ENCODE measurements at places on chromosomes 4 and X.

DNA sequence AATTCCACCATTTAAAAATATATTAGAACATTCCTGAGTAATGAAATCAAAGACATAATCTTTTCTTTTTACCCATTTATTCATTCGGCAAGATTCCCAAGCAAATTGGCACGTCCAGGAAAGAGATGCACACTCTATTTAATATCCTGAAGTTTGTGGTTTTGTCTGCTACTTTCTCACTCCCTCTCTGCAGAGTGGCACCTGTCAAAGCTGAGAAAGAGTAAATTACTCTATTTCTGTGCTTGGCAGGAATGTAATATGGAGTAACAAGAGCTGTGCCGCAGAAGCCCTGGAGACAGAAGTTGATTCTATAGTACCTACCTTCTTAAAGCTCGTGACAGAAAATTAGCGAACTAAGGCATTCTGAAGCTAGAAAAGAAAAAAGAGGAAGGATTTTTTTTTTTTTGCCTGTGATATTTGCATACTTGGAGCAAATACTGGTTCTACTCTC is 5.5 kb downstream of the GSTCD start:
- peak; percentile 1 for DNase-seq

DNA sequence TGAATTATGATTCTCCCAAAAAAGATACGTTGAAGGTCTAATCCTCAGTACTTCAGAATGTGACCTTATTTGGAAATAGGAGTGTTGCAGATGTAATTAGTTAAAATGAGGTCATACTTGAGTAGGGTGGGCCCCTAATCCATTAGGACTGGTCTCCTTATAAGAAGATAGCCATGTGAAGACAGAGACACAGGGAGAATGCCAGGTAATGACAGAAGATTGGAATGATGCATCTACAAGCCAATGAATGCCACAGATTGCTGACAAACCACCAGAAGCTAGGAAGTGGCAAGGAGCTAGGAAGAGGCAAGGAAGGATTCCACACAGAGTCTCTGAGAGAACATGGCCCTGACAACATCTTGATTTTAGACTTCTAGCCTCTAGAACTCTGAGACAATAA is 7.4 kb upstream of the RPS6KA3 start:
- no peak for DNase-seq

GRCh38 chr4:82988323-82988832 is 22.2 kb downstream of the LIN54 start:
- peak; percentile 16 for DNase-seq

DNA sequence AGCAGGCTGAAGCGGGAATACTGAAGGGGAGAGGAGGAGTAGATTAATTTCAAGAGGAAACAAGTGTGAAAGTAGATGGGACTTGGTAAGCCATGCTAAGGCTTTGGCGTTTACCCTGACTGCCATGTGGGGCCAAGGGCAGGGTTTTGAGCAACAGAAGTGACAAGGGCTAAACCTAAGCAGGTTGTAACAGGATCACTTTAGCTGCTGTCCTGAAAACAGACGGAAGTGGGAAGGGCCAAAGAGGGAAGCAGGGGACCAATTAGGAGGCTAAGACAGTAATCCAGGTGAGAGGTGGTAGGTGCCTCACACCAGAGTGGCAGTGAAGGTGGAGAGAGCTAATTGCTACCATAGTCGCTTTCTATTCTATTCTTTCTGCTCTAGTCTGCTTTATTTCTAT is 166.5 kb downstream of the PJA1 start:
- DNase-seq, result no peak

GRCh38 chrX:24410514-24411189 is 50.2 kb downstream of the SUPT20HL1 start:
- no peak for DNase-seq

DNA sequence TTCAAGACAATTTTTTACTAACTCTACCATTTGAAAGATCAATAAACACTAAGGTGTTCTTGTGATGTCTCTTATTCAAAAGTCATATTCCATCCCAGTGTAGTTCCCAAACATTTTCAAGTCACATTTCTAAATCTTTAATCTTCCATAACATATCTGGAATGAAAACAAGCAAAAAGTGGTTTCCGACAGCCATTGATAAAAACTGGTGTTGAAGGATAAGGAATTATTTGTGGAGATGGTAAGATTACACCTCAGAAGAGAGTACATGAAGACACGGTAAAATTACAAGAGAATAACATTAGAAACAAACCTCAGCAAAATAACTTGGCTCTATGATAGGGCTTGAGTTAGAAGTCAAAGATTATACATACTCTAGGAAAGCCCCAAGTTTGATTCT is 4.3 kb downstream of the CHIC2 start:
- DNase-seq, result no peak

- peak; percentile 87 for DNase-seq
These were observed 50.8 kb downstream of the SMIM14 start for GRCh38 chr4:39587881-39588280.

- DNase-seq, result no peak
These were observed 257.1 kb downstream of the CAMK2D start for GRCh38 chr4:113504422-113504821.

- no peak for DNase-seq
These were observed 13.3 kb downstream of the SHOX start for GRCh38 chrX:643911-644303.

- DNase-seq, result no peak
These were observed 424.0 kb upstream of the MAGEB16 start for GRCh38 chrX:35374116-35374515.

- DNase-seq, result peak; percentile 30
These were observed 53.3 kb upstream of the LAS1L start for GRCh38 chrX:65587616-65588526.

- peak; percentile 90 for DNase-seq
These were observed 197.2 kb downstream of the PDGFC start for GRCh38 chr4:156774422-156774821.

DNA sequence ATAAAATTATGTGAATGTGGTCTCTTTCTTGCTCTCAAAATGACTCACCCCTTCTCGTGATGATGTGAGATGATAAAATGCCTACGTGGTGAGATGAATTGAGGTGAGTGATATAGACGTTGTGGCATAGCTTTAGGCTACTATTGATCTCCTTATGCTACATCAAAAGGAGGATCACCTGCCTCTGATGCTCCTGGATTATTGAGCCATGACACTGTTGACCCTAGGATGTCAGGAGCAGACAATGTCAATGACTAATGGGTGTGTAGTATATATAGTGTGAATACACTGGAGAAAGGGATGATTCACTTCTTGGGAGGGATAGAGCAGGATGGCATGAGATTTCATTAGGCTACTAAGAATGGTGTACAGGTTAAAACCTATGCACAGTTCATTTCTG is 210.7 kb upstream of the PRPS2 start:
- DNase-seq, result no peak

DNA sequence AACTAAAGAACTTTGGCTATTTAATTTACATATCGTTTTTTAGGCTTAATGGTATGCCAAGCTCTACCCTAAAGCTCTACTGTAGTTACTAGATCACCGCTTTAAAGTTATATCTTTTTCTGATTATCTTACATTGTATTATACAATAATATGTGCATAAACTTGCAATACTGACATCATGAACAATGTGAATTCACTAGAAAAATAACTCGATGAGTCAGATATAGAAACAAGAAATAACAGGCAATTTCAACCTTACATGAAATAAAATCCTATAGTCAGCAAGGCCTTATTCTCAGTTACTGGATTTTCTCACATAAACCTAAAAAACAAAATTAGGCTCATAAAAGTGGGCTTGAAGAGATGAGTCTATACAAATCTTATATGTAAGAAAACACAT is 32.5 kb downstream of the PDGFC start:
- DNase-seq, result no peak

- DNase-seq, result no peak
These were observed 60.4 kb downstream of the PCDH18 start for GRCh38 chr4:137471895-137472294.

DNA sequence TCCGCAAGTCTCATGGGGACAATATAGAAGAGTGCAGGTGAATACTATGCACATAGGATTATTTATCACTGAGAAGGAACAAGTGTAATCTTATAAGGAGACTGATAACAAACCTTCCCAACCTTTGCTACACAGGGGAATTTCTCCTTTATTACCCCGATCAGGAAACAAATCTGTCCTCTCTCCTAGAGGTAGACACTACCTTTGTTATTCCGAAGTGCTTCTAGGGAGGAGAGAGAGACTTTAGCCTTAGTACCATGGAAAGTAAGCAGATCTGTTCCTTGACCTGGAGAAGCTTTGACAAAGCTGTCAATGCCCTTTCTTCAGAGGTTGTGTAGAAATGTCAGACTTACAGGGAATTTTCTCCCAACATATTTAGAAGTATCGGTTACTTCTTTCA is 475.5 kb downstream of the CCSER1 start:
- no peak for DNase-seq

GRCh38 chr4:726838-727237 is 21.2 kb downstream of the PCGF3 start:
- DNase-seq, result no peak

DNA sequence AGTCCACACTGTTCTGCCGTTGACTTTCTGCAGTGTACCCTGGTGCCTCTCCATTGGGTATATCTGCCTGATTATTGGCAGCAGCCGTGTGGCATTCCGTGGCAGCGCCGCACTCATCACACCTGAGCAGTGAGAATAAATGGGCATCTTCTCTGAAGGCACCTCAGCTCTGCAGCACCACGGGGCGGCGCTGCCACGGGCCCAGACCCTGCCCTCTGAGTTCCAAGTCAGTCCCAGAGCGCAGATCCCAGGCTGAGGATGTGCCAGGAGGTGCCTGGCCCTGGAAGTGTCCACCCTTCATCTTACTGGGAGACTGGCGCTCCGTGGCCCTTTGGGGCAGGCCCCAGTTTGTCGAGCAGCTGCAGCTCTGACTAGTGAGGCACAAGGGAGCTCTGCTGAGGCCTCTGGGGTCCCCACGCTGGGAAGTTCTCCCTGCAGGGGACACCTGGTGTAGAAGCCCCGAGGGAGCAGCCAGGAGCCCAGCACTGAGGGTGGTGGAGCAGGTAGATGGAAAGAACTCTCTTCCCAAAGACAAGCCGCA is 36.6 kb downstream of the TRMT44 start:
- DNase-seq, result no peak

GRCh38 chr4:152531479-152531878 is 4.4 kb downstream of the FBXW7 start:
- DNase-seq, result no peak
